ENCODE measurements at places on chromosomes 4 and X.

DNA sequence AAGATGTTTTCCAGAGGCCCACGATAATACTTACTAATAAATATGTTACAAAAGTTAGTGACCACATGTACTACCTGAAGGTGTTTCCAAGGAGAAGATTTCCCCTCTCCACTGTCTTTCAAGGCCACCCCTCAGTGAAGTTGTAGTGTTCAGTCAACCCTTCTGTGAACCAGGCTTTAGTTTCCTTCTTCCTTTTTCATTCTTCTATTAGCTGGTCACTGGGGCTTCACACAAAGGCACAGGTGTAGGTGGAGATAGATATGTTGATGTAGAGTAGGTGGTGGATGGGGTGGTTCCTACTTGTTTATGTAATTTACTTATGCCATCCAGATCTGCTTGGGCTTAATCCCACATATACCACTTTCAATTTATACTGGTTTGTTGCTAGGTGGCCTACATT lies 43.3 kb upstream of the ADAM29 start:
- DNase-seq: no peak

- no peak for DNase-seq
Measured at GRCh38 chr4:184815046-184815877, 10.5 kb downstream of the ACSL1 start.

DNA sequence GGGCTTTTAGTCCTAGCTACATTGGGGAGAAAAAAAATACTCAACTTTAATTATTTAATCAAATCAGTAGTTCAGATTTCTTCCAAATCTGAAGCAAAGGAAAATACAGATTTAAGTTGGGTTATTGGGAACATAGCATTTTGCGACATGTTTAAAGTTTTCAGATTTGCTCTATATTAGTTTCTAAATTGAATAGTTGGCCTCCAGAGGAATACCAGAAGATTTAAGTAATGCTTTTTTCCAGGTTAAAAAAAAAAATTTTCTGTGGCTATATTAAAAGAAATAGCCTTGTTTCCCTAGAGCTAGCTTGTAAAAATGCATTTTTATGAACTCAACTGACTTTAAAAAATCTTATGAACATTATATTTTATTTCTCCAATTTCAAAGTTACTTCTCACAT lies 115.9 kb downstream of the DDX53 start:
- DNase-seq: no peak

DNA sequence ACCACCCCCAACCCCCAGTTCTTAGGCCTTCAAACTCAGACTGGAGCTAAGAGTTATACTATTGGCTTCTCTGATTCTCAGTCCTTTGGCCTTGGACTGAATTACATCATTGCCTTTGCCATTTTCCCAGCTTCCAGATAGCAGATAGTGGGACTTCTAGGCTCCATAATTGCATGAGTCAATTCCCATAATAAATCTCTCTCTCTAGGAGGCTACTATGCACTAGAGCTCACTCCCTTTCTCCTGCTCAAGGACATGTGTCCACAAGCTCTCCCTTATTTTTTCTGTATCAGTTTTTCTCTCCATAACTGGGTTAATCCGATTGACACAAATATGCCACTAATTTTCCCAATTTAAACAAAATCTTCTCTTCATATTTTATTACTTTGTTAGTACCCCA lies 103.4 kb downstream of the REELD1 start:
- DNase-seq: no peak

DNA sequence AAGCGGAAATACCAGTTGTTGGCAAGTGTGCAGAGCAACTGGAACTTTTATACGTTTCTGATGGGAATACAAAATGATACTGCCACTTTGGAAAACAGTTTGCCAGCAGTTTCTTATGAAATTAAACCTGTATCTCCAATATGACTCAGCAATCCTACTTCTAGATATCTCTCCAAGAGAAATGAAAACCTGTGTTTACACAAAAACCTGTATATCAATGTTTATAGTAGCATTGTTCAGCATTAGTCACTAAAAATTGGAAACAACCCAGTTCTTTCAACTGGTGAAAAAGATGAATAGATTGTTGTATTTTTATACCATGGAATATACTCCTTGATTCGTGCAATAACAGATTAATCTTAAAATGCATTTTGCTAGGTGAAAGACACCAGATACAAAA lies 26.8 kb downstream of the ATP7A start:
- no peak for DNase-seq

- DNase-seq: no peak
Measured at GRCh38 chr4:168437192-168437943, 42.9 kb downstream of the DDX60L start.

GRCh38 chrX:6679988-6680387 lies 145.1 kb upstream of the VCX3A start:
- no peak for DNase-seq

GRCh38 chrX:25599061-25599460 lies 539.1 kb upstream of the MAGEB18 start:
- DNase-seq: no peak

- DNase-seq: no peak
Measured at GRCh38 chrX:6149060-6149872, 79.4 kb downstream of the NLGN4X start.

DNA sequence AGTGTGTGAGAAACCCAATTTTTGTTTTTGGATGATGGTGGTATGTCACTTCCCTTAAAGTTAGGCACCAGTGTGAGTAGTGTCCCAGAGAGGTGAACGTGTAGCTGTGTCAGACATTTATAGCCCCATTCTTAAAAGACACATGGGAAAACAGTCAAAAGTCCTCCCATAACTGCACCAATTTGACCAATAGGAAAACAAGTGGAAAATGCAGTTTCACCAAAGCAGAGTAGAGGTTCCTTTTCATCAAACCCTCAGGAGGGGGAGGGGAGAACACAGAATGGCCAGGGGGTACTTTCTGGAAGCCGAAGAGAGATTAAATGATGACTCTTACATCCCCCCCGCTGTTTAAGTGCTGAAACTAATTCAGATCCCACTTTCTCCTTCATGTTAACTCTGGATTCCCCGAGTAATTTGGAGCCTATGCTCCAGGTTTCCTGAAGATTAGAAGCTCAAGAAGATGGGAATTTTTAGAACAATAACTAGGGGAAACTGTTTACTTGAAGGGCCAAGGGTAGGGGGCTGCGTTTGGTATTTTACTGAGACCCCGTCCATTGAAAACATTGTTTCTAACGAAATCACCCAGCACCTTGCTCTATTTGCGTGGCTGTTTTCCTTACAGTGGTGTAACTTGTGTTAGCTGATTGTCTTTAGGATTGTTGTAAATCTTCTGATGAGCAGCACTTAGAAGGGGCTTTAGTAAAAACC lies 2.1 kb upstream of the LEF1 start:
- DNase-seq: no peak

Data from CD4-positive, alpha-beta memory T cell (primary cell).